ENCODE measurements at places on chromosomes 2 and 18.

GRCh38 chr2:25369876-25370275, 28.2 kb upstream of the DNMT3A start:
- DNase-seq = no peak

GRCh38 chr2:189444322-189444721, 3.0 kb downstream of the WDR75 start:
- DNase-seq = no peak

DNA sequence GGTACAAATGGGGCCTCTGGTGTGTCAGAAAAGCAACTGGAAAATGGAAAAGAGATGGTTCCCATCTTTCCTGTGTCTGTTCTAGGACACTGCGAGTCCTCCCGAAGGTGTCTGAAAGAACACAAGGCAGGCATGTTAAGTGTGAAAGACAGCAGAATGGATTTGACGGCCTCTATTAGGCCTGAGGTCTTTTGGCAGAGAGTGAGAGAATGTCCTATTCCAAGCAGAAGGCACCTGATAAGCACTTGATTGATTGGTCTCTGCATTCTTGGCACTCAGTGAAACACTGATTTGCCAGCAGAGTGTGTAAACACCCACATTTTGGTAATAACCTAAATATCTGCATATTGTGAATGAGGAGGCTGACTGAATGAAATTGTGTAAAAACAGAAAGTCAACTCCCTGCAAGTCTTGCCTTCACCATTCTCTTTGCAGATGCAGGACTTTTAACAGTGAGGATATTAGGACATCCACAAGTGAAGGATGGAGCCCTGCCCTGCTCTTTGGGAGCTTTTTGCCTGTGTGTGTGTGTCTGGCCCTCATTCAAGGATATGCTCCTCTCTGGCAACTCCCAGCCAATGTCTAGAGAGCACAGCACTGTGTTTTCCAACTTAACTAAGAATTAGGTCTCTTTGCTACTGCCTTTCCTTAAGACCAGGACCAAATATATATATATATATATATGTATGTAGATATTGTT, 698.3 kb downstream of the NRXN1 start:
- DNase-seq = no peak

- peak; percentile 92 for DNase-seq
Observed at GRCh38 chr2:96895032-96895745, 25.3 kb upstream of the SEMA4C start.
